ENCODE measurements at places on chromosomes 7 and 10.

DNA sequence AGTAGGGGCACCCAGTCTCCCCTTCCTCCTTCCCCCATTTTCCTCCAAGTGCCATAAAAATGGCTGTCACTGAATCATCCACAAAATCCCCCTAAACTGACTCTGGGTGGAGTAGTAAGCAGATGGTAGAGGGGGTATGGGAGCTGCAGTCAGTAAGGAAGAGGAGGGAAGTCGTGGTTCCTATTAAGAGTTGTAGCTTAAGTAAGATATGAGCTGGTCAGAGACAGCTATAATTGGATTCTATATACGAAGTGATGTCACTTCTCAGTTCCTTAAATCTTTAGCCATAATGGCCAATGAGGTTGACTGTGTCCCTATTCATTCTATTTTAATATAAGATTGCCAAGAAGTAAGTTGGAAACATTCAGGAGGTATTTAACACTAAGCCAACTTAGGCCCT lies 131.7 kb downstream of the SLC16A9 start:
- H3K36me3 ChIP-seq, result no peaks in the 10 kb centered on the region
- no peak overlapping the region for H3K27ac ChIP-seq
- no peaks in the 10 kb centered on the region for H3K4me1 ChIP-seq
- H3K27me3 ChIP-seq, result no peaks in the 10 kb centered on the region
- DNase-seq, result no peak
- H3K4me3 ChIP-seq, result no peak overlapping the region

DNA sequence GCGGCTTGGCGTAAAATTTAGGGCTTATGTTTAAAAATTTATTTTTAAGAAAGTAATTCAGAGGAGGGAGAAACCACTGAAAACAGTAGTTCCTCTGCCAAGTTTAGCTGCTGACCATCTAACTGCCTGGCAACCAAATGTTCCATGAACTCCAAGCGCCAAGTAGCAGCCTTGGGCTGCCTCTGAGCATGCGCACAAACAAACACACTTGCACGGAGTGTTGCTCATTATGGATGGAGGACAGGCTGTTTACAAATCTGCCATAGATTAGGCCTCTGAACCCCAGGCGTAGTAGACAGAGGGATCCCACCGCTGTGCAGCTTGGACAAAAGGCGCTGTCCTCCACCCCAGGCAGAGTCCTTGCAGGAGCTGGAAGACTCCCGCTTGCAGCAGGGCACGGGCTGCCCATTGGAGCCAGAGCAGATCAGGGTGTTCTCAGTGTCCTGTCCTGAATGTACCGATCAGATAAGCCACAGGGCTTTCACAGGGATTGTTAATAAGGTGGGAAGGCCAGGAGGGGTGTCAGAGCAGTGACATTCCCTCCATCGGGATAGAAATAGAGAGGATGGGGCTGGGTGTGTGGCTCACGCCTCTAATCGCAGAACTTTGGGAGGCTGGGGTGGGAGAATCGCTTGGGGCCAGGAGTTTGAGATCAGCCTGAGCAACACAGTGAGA lies 47.7 kb upstream of the LYZL1 start:
- no peaks in the 10 kb centered on the region for H3K4me1 ChIP-seq
- no peaks in the 10 kb centered on the region for H3K36me3 ChIP-seq
- H3K27ac ChIP-seq, result no peak overlapping the region
- peaks cover 3% of the 10 kb centered on the region for H3K27me3 ChIP-seq
- DNase-seq, result no peak

- H3K36me3 ChIP-seq, result no peaks in the 10 kb centered on the region
- no peaks in the 10 kb centered on the region for H3K4me1 ChIP-seq
- H3K27me3 ChIP-seq, result no peaks in the 10 kb centered on the region
- no peak overlapping the region for H3K27ac ChIP-seq
Observed at GRCh38 chr7:101969997-101970585, 152.7 kb downstream of the CUX1 start.

DNA sequence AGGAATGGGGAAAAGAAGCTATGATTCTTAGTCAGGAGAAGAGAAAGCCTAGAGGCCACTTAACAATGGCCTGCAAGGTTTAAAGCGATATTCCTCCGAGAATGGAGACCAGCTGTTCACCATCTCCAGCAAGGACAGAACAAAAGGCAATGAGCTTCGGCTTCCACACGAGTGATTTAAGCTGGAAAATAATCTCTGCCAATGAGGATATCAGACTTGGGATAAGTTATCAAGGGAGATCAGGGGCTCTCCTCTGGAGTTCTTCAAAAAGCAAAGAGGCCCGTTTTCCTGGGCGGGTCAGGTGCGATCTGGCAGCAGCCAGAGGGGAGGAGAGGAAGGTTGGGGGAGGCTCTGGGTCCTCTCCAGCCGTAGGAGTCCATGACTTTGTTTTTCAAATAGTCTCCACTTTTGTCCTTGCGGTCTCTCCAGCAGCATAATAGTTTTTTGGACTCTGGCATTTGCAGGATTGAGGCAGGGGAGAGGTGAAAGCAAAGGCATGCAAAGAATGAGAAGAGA lies 211.3 kb downstream of the SKIDA1 start:
- H3K4me1 ChIP-seq, result peaks cover 27% of the 10 kb centered on the region
- no peaks in the 10 kb centered on the region for H3K27me3 ChIP-seq
- H3K27ac ChIP-seq, result no peak overlapping the region
- H3K36me3 ChIP-seq, result no peaks in the 10 kb centered on the region

- H3K36me3 ChIP-seq, result no peaks in the 10 kb centered on the region
- no peaks in the 10 kb centered on the region for H3K27me3 ChIP-seq
- DNase-seq, result no peak
- no peak overlapping the region for H3K4me3 ChIP-seq
- peaks cover 14% of the 10 kb centered on the region for H3K4me1 ChIP-seq
- peak overlapping the region; percentile 33 for H3K27ac ChIP-seq
Observed at GRCh38 chr7:471866-472639, 47.6 kb downstream of the PDGFA start.

GRCh38 chr10:98201760-98202159 lies 66.2 kb downstream of the LOXL4 start:
- H3K36me3 ChIP-seq, result peaks cover 2% of the 10 kb centered on the region
- DNase-seq, result no peak
- H3K27me3 ChIP-seq, result no peaks in the 10 kb centered on the region
- H3K27ac ChIP-seq, result no peak overlapping the region
- H3K4me1 ChIP-seq, result no peaks in the 10 kb centered on the region
- no peak overlapping the region for H3K4me3 ChIP-seq

DNA sequence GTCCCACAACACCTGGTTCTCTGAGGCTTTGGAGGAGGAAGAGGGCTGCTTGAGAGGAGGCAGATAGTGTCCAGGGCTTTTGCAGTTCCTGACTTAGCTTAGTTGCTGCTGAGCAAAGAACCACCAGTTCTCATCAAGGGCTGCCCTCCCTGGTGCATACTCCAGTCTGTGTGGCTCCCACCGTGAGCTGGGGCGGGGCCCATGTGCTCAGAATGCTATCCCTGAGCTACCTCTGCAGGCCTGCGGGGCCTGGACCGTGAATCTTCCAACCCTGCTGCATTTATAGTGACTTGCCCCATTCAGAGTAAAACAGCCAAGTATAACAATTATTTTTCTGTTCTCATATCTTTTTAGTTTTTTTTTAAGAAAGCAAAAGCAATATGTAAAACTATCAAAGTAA lies 49.2 kb downstream of the TACR2 start:
- H3K4me3 ChIP-seq, result no peak overlapping the region
- H3K4me1 ChIP-seq, result peaks cover 21% of the 10 kb centered on the region
- H3K36me3 ChIP-seq, result peaks cover 34% of the 10 kb centered on the region
- DNase-seq, result no peak

DNA sequence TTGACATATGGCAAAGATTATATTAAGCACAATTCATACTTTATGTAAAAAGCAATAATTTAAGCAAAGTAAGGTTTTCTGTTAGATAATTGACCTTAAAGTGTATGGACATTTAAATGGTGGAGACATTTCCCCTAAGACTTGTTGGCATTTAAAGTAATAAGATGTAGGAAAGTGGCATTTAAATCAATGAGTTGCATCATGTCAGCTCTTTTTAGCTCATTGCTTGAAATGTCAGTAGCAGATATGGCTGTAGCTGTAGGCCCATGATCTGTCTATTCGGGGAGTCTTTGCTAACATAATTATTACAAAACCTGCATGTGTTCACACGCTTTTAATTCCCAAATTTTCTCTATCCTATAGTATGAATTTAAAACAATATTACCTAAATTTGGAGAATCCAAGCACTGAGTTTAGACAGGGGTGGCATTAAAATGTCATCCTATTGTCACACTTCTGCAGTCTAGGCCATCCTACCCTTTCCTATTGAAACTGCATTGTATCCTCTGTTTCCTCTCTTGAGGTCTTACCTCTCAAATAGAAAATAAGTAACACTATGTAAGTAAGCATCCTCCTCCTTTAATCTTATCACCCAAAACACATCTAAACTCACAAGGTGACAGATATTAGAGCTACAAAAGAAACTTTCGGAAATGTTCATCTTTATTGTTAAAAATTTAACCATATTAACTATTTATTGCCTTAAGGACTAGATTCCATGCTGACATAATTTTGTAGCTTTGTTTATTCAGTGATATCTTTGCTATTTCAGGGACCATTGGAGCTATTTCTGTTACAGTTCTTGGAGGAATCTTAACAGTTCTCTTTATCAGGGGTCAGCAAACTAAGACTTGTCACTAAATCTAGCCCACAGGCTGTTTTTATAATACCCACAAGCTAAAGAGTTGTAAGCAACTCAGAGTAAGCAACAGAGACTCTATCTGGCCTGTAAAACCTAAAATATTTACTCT lies 91.2 kb downstream of the LCOR start:
- no peak overlapping the region for H3K4me3 ChIP-seq
- no peak for DNase-seq
- no peaks in the 10 kb centered on the region for H3K27me3 ChIP-seq
- no peaks in the 10 kb centered on the region for H3K4me1 ChIP-seq

GRCh38 chr7:134589491-134589941 lies 40.6 kb downstream of the AKR1B15 start:
- no peak for DNase-seq
- no peaks in the 10 kb centered on the region for H3K27me3 ChIP-seq

DNA sequence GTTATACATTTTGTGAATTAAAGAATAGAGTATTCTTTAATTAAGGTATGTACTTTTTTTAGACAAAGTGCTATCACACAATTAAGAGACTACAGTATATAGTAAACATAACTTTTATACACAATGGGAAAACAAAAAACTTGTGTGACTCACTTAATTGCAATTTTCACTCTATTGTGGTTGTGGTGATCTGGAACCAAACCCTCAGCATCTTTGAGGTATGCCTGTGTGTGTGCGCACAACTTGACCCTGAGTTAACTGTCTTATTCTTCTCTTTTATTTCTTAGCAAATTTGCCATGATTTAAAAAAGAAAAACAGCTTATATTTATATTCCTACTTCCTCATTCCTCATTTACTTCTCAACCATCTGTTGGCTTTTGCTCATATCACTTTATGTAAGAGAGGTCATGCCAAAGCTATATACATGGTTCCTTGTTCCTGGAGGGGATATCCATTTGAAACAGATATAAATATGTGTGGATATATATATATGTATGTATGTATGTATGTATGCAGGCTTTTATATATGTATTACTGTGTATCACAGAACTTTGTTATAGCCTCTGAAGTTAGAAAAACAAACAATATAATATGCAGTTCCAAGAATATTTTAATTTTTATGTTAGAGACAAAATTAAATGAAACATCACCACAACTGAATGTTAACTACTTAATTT lies 259.5 kb upstream of the HGF start:
- H3K27ac ChIP-seq, result no peak overlapping the region
- H3K4me1 ChIP-seq, result no peaks in the 10 kb centered on the region
- H3K27me3 ChIP-seq, result no peaks in the 10 kb centered on the region
- no peak overlapping the region for H3K4me3 ChIP-seq
- H3K36me3 ChIP-seq, result no peaks in the 10 kb centered on the region

GRCh38 chr10:92727550-92727949 lies 37.8 kb downstream of the HHEX start:
- H3K27me3 ChIP-seq, result peaks cover 11% of the 10 kb centered on the region
- no peak for DNase-seq
- H3K36me3 ChIP-seq, result no peaks in the 10 kb centered on the region
- no peak overlapping the region for H3K27ac ChIP-seq
- no peak overlapping the region for H3K4me3 ChIP-seq
- no peaks in the 10 kb centered on the region for H3K4me1 ChIP-seq

- H3K4me1 ChIP-seq, result peaks cover 16% of the 10 kb centered on the region
- DNase-seq, result peak; percentile 25
- no peaks in the 10 kb centered on the region for H3K27me3 ChIP-seq
Observed at GRCh38 chr10:58023341-58024073, 244.2 kb downstream of the IPMK start.

- H3K4me1 ChIP-seq, result no peaks in the 10 kb centered on the region
- no peaks in the 10 kb centered on the region for H3K27me3 ChIP-seq
- DNase-seq, result no peak
- no peak overlapping the region for H3K4me3 ChIP-seq
- H3K27ac ChIP-seq, result no peak overlapping the region
Observed at GRCh38 chr7:19415123-19415522, 269.9 kb upstream of the FERD3L start.

DNA sequence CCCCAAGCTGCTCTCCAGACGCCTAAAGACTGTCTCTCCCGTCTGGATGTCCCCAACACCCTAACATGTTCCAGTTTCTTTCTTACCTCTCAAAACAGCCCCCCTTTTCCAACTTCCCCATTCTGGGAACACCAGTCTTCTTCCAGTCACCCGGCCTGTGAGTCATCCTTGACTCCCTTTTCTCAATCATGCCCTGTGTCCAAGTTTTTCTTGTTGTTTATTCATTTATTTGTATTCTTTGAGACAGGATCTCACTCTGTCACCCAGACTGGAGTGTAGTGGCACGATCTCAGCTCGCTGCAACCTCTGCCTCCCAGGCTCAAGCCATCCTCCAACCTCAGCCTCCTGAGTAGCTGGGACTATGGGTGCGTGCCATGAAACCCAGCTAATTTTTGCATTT lies 15.6 kb downstream of the SNX10 start:
- DNase-seq, result no peak
- no peaks in the 10 kb centered on the region for H3K4me1 ChIP-seq
- H3K27ac ChIP-seq, result no peak overlapping the region
- H3K27me3 ChIP-seq, result no peaks in the 10 kb centered on the region

DNA sequence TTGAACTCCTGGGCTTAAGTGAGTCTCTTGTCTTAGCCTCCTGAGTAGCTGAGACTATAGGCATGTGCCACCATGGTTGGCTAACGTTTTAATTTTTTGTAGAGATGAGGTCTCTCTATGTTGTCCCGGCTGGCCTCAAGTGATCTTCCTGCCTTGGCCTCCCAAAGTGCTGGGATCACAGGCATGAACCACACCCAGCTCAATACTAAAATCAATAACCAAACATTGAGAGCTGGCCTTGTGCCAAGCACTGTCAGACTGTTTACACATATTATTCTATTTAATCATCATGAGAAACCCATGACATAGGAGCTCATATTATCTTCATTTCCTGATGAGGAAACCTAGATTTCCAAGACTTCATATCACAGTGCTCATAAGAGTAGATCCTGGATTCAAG lies 251.2 kb downstream of the BAMBI start:
- no peak overlapping the region for H3K4me3 ChIP-seq
- no peaks in the 10 kb centered on the region for H3K4me1 ChIP-seq
- H3K27ac ChIP-seq, result no peak overlapping the region
- DNase-seq, result no peak

- no peak overlapping the region for H3K4me3 ChIP-seq
- peaks cover 22% of the 10 kb centered on the region for H3K4me1 ChIP-seq
- H3K36me3 ChIP-seq, result peaks cover 1% of the 10 kb centered on the region
- H3K27me3 ChIP-seq, result no peaks in the 10 kb centered on the region
Observed at GRCh38 chr7:139676390-139676789, 101.4 kb downstream of the HIPK2 start.
